ENCODE measurements at places on chromosomes 11 and 22. TPM values are rescaled to one million over a fixed set of nuclear protein-coding genes. Genes with fewer than 3 reads are reported as not detected.

Gene TTC28
- 0.74 TPM for total RNA-seq

GRCh38 chr11:132123449-132123848 is 753.0 kb downstream of the NTM start:
- H3K4me1 ChIP-seq = no peaks in the 10 kb centered on the region
- DNase-seq = no peak
- H3K36me3 ChIP-seq = no peaks in the 10 kb centered on the region
- H3K4me3 ChIP-seq = no peak overlapping the region

DNA sequence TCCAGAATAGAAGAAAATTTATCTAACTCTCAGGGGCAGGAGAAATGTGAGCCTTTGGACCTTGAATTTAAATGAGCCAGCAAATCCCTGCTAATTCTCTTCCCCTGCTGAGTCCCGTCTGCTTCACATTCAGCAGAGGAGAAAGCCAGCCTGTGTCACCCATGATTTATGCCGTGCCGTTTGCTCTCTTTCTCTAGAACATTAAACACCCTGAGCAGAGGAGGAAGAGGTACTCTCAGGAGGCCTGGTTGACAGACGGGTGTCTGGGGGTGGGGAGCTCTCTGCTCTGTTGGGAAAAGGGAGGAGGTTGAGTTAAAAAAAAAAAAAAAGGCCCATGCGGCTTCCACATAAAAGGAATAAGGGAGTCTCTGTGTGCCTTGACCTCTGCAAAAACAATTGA is 11.3 kb upstream of the MTMR3 start:
- no peak for DNase-seq
- H3K36me3 ChIP-seq = no peaks in the 10 kb centered on the region
- no peak overlapping the region for H3K27ac ChIP-seq
- H3K4me3 ChIP-seq = no peak overlapping the region
- H3K27me3 ChIP-seq = peaks cover 17% of the 10 kb centered on the region
- H3K4me1 ChIP-seq = peaks cover 12% of the 10 kb centered on the region

DNA sequence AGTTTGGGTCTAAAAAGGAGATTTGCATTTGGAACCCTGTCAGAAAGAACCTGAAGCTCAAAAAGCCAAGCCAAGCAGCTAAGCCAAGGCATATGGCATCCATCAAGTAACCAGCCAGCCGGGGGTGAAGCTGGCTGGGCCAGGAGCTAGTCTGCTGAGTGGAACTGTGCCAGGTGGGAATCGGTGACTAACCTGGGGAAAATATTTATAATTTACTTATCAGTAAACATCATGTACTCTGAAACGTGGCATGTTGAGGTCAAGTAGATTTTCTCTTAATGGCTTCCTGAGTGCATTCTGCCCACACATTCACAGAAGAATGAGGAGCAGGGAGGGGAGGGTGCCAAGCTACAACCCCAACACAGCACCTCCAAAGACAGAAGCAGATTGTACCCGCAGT is 70.5 kb upstream of the SESN3 start:
- H3K27ac ChIP-seq = no peak overlapping the region
- H3K27me3 ChIP-seq = no peaks in the 10 kb centered on the region
- no peak for DNase-seq
- H3K4me3 ChIP-seq = no peak overlapping the region
- peaks cover 1% of the 10 kb centered on the region for H3K36me3 ChIP-seq
- H3K4me1 ChIP-seq = peaks cover 26% of the 10 kb centered on the region

DNA sequence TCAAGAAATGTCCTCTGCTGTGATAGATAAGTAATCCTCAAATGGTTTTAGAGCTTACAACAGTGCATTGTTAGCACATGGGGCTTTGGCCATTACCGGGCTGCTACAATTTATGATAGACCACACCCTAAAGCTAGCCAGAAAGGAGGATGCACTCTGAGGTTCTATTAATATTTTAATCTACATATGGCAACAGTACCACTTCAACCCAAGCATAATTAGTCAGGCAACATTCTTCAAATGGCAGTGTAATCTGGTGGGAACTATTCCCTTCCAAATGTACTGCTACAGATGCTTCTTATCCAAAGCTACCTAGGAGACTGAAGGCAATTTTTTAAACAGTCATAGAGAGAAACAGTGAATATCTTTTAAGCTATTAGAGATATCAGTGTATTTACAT is 697.6 kb downstream of the KCNA4 start:
- H3K4me1 ChIP-seq = no peaks in the 10 kb centered on the region
- H3K36me3 ChIP-seq = no peaks in the 10 kb centered on the region
- H3K27ac ChIP-seq = no peak overlapping the region
- no peaks in the 10 kb centered on the region for H3K27me3 ChIP-seq

Gene C11orf21
- 66.4 TPM for total RNA-seq

- peak overlapping the region; percentile 63 for H3K27ac ChIP-seq
- DNase-seq = no peak
- H3K4me3 ChIP-seq = peak overlapping the region; percentile 92
- peaks cover 10% of the 10 kb centered on the region for H3K36me3 ChIP-seq
- H3K27me3 ChIP-seq = peaks cover 9% of the 10 kb centered on the region
Measured at GRCh38 chr11:8910649-8911026, 351 bp upstream of the AKIP1 start.

DNA sequence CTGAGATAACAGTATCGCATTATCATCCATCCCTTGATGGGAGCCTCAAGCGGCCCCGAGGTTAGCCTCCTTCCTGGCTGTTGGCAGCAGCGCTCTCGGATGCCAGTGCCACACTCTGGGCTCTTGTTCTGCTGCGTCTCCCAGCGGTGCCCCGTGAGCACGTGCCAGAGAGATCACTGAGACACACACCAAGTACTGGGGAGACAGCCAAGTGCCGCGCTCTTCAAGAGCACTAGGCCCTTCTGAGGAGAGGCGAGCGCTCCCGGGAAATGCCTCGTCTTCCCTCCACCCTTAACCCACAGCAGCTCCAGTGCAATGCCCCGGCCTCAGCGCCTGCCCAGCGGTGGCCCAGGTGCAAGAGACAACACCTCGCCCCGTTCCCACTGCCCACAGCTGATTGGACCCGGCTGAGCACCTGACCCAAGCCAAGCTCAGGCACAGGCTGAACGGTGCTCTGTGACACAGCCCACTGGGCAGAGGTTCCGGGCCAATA is 248.3 kb upstream of the NARS2 start:
- no peak for DNase-seq
- H3K27ac ChIP-seq = no peak overlapping the region
- peaks cover 8% of the 10 kb centered on the region for H3K27me3 ChIP-seq
- no peaks in the 10 kb centered on the region for H3K4me1 ChIP-seq

GRCh38 chr11:45839204-45839603 is 8.1 kb upstream of the CRY2 start:
- H3K4me3 ChIP-seq = no peak overlapping the region
- DNase-seq = no peak
- peaks cover 7% of the 10 kb centered on the region for H3K36me3 ChIP-seq
- H3K27me3 ChIP-seq = peaks cover 24% of the 10 kb centered on the region
- H3K4me1 ChIP-seq = peaks cover 30% of the 10 kb centered on the region
- H3K27ac ChIP-seq = no peak overlapping the region

- no peaks in the 10 kb centered on the region for H3K36me3 ChIP-seq
- peaks cover 8% of the 10 kb centered on the region for H3K4me1 ChIP-seq
- no peak overlapping the region for H3K27ac ChIP-seq
- no peak overlapping the region for H3K4me3 ChIP-seq
- no peak for DNase-seq
Measured at GRCh38 chr11:70407121-70407520, 8.8 kb downstream of the CTTN start.

DNA sequence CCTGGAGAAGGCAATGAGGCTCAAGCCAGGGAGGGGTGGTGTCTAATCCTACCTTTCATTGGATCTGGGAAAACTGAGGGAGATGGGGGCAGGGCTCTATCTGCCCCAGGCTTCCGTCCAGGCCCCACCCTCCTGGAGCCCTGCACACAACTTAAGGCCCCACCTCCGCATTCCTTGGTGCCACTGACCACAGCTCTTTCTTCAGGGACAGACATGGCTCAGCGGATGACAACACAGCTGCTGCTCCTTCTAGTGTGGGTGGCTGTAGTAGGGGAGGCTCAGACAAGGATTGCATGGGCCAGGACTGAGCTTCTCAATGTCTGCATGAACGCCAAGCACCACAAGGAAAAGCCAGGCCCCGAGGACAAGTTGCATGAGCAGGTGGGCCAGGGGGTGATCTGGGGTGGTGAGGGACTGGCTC is at the start of gene FOLR1:
Gene FOLR1 (plus strand): TSS at position 180 of the 421 bp plus-strand sequence. CDS start 34 bp downstream, at position 214.
- no peaks in the 10 kb centered on the region for H3K36me3 ChIP-seq
- H3K27me3 ChIP-seq = no peaks in the 10 kb centered on the region
- DNase-seq = no peak
- no peak within 1 kb of the TSS for H3K4me3 ChIP-seq
- no peaks in the 10 kb centered on the region for H3K4me1 ChIP-seq

Gene APOL5
- total RNA-seq = not detected

- no peaks in the 10 kb centered on the region for H3K36me3 ChIP-seq
- no peak overlapping the region for H3K27ac ChIP-seq
- no peak overlapping the region for H3K4me3 ChIP-seq
- DNase-seq = no peak
Measured at GRCh38 chr11:133122256-133122655, 410.0 kb downstream of the OPCML start.

DNA sequence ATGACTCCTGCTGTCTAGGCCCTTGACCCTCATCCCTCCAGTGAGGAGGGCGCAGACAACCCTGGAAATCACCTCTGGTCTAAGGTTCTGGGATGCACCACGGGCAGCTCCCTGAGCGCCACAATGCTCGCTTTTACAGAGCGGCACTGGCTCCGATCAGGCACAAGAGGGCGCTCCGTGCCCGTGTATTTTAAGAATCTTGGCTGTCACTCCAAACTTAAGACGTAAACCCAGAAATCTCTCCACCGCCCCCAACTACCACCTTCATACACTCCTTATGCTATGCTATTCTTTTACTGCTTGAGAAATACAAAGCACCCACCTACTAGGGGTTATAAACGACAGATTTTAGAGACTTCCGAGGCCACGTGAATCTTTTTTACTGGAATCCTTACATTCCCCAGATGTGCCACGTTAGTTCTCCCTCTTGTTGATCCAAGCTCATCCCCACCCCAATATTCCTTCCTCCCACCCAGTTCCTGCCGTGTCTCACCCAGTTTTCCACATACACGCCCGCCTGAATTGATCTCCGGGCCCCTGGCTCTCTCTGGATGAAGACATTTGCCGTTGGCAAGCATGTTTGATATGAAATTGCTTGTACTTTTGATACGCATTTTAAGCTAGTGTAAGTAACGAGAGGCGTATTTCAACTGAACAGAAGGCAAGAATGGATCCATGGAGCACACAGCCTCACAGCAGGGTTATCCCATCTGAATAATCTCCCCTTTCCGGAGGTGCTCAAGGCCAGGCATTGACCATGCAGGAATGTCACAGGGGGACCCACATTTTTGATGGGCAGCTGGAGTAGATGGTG is 453.5 kb downstream of the OPCML start:
- no peaks in the 10 kb centered on the region for H3K36me3 ChIP-seq
- DNase-seq = peak; percentile 36
- no peak overlapping the region for H3K27ac ChIP-seq
- peaks cover 6% of the 10 kb centered on the region for H3K27me3 ChIP-seq

DNA sequence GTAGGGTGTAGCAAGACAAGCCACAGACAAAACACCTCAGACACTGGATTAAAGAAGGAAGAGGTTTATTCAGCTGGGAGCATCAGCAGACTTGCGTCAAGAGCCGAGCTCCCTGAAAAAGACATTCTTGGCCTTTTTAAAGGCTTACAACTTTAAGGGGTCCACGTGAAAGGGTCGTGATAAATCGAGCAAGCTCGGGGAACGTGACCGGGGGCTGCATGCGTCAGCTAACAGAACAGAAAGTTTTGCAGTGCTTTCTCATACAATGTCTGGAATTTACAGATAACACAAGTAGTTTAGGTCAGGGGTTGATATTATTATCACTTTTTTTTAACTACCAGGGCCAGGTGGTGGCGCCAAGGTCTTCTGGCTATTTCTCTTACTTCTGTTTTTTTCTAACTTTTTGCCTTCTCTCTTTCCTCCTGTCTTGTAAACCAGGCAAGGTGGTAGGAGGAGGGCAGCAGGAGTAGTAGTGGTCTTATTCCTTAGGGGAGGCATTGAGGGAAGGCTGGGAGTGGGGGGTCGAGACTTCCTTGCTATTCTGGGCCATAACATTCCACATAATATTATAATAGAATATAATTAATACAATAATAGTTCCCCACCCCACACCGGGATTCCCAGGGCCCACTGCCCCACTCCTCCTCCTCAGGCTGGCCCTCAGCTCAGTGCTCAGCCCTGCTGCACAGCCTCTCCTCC is 587 bp upstream of the ALDH3B1 start:
- H3K27me3 ChIP-seq = no peaks in the 10 kb centered on the region
- H3K4me1 ChIP-seq = peaks cover 16% of the 10 kb centered on the region
- no peaks in the 10 kb centered on the region for H3K36me3 ChIP-seq
- H3K27ac ChIP-seq = no peak overlapping the region
- H3K4me3 ChIP-seq = no peak overlapping the region
- peak; percentile 20 for DNase-seq

DNA sequence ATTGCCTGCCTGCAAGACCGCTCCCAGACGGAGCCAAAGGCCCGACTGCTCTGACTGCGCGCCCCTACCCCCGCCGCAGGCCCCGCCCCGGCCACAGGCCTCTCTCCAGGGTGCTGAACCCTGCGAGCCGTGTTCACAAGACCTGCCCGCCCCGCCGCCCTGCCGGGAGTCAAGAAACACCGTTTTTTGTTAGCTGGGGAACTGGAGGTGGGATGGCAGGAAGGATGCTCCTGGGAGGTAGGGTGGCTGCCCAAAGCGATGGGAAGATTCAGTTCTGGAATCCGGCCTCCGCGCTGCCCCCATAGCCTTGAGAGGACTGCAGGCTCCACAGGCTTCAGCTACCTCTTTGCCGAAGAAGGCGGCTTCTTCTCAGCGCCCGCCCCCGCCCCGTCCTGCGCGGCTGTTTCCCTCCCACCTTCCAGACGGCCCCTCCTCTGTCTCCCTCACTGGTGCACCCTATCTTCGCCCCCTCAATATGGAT is 2.7 kb upstream of the PDE2A start:
- H3K36me3 ChIP-seq = no peaks in the 10 kb centered on the region
- H3K27me3 ChIP-seq = peaks cover 69% of the 10 kb centered on the region
- no peaks in the 10 kb centered on the region for H3K4me1 ChIP-seq
- no peak overlapping the region for H3K27ac ChIP-seq

- H3K27me3 ChIP-seq = peaks cover 24% of the 10 kb centered on the region
- no peak for DNase-seq
- no peak overlapping the region for H3K4me3 ChIP-seq
- H3K4me1 ChIP-seq = no peaks in the 10 kb centered on the region
- H3K36me3 ChIP-seq = no peaks in the 10 kb centered on the region
Measured at GRCh38 chr11:70048279-70049024, 29.7 kb upstream of the ANO1 start.

Measured in activated CD4-positive, alpha-beta T cell treated with anti-CD3 and anti-CD28 coated beads, Interleukin-2, amount 10 ng/mL, durations not matched to agents 7 days and 5 days (primary cell).